Head of caudate nucleus (tissue), 42 donors: ENCODE measurements at places on chromosomes 7 and 10.

- DNase-seq: no peak
Measured at GRCh38 chr10:20173046-20173445, 356.8 kb downstream of the PLXDC2 start.

GRCh38 chr7:55966851-55967250 lies 2.5 kb downstream of the NIPSNAP2 start:
- no peak for DNase-seq

DNA sequence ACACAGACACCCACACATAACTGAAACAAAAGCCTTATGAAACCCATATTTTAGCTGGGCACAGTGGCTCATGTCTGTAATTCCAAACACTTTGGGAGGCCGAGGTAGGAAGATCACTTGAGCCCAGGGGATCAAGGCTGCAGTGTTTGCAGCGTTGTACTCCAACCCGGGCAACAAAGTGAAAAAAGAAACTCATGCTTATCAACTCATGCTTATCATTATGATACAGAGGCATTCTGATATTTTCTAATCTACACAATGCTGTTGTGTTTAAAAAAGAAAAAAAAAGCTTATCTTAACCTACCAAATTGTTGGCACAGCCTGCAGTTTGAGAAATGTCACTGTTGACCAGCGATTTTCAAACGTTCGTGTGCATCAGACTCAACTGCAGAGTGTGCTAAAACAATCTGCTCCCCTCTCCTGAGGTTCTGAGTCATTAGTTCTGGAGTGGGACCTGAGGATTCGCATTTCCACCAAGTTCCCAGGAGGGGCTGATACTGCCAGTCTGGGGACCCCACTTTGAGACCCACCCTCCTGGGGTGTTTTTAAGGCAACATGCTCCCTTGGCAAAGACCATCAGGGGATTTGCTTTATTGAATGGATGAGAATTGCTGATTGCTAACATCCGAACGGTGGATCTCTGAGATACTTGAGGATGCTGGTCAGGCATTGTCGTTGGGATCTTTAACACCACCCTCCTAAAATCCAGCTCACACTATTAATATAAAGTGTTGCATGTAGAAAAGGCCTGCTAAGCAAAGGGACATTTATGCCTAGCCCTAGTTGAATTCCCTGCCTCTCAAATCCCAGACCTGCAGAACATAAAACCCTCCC lies 16.2 kb downstream of the CHST3 start:
- no peak for DNase-seq

- DNase-seq: peak; percentile 62
Measured at GRCh38 chr10:100878291-100878910, 34.4 kb upstream of the SLF2 start.

DNA sequence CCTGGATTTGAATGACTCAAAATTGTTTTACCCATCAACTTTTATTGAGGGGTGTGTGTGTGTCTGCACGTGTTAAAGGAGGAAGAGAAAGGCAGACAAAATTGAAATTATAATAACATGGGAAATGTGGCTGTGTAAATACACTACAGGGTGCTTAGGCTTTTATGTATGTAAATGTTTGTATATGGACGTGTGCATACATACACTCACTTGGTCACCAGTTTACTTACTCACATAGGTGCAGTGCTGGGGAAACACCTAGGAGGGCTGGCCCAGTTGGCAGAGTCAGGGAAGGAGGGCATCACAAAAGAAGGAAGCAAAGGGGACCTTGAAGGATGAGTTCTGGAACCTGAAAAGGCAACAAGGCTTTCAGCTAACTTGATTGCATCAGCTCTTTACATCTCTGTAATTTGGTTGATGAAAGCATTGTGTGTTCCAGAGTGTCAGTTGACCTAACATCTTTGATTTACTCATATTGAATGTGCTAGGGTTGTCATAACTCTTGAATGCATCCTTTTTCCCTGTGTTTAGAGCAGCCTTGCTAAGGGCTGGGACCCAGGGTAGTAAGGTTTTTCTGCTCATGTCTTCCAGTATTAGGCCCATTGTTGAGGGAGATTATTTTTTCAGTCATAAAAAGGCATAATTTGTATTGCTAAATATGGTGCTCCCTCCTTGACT lies 10.2 kb downstream of the WDR11 start:
- DNase-seq: no peak

DNA sequence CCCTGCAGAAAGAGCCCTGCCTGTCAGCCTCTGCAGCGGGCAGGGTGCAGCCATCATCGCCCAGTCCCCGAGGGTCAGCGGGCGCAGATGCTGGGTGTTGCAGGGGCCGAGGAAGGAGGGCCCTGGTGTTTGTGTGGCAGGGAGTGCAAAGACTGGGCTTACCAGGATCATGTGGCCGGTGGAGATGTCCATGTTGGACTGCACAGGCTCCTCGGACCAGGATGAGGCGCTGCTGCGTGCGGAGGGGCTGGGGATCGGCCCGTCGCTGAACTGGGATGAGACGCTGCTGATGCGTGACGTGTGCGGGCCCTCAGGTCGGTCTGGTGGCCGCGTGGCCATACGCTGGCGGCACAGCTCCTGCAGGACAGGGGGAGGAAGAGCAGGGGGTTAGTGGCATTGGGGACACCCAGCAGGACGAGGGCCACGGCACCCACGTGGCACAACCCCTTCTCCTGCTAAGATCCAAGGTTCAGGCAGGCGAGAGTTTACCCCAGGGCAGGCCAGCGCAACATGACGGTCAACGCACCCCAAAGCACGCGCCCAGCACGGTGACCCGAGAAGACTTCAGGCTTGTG lies 319.5 kb downstream of the DNAJB6 start:
- no peak for DNase-seq

GRCh38 chr10:25651534-25651933 lies 282.5 kb upstream of the MYO3A start:
- DNase-seq: no peak

DNA sequence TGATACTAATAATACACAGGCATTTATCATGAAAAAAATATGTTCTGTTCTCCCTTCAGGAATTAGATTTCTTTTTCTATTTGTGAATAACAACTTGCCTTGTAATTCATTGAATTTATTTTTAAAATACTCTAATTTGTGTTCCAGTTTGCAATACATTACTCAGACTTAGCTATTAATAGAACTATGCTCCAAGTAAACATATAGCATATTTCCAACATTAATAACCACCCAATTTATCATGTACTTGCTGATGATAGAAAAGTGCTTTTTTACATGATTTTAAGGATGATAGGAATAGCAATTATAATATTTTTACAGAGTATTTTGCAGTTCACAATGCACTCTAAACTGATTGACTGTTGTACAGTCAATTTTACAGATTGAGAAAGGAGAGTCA lies 338.8 kb upstream of the SEMA3D start:
- DNase-seq: no peak

DNA sequence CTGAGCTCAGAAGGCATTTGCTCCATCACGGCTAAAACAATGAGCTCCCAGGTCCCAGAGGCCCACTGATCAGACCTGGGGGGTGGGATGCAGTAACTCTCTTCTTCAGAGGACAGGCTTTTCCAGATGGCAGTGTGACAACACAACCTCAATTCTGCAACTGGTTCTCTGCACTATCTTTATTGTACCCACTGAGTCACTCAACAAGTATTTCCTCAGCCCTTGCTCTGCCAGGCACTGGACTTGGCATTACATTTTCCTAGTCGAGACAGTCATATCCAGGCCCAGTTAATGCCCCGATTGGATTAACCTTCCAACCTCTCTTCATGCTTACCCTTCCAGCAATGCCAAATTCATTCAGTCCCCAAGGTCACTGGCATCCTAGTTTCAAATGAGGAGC lies 72.6 kb downstream of the JAZF1 start:
- DNase-seq: no peak

DNA sequence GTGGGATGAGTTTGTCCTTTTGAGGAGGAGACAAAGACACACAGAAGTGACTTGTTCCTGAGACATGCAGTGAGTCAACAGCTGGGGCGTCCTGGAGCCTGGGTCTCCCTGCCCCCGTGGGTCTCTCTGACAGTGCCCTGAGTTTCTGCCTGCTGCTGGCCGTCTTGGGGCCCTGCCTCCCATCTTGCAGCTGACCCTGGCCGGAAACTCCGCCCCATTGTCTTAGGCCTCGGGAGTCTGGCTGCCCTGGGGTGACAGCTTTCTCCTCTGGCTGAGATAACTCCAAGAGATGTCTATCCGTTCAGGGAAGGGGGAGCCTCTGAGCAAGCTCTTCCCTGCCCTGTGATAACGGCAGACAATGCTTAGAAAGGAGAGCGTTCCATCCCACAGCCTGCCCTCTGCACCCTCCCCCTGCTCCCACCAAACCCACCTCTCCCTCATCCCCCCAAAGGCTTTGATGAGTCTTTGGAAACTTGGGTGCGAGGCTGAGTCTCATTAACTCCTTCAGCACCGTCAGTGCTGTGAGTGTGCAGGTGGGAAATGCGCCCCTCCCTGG lies 69.5 kb upstream of the PODXL start:
- no peak for DNase-seq

DNA sequence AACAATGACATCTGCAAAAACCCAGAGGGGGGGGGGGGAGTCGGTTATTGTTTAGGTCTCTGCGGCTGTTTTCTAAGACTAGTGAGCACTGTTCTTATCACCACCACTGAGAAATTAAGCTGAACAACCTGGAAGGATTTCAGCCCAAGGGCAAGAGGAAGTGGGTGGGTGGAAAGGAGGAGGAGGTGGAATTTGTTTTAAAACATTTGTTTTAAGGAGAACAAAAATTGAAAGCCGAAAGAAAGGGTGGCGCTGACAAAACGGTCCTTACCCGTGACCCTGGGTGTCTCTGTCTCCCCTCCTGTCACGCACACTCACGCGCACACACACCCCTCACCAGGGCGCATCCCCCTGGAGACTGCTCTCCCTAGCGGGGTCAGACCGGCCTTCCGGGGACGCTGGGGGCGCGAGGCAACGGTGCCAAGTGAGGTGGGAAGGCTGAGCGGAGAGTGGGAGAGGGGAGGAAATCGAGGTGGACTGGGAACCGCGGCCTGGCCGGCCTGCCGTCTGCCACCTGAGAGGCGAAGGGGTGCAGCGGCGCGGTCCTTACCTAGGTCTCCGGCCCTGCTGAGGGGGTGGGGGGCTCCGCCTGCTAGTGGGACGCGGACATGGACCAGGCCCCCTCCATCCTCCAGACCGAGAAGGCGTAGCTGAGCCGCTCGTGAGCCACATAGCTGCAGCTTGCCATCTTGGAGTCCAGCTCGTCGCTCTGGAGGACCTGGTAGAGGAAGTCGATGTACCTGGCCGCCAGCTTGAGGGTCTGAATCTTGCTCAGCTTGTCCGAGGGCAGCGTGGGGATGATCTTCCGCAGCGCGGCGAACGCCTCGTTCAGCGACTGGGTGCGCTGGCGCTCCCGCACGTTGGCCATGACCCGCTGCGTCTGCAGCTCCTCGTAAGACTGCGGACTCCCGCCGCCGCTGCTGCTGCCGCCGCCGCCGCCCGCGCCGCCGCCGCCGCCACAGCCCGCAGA lies 1.0 kb downstream of the TWIST1 start:
- DNase-seq: no peak

DNA sequence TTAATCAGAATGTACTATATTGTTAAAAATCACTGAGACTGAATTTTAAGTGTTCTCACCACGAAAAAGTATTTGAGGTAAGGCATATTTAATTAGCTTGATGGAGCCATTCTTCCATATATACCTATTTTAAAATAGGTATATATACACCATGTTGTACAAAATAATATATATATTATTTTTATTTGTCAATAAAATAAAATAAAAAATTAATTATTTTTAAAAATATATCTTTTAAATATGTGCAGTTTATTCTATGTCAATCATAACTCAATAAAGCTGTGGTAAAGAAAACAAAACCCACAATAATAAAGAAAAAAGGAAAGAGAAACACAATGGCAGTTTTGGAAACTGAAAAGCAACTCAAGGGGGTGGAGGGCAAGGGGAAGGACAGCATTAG lies 33.6 kb upstream of the TFEC start:
- no peak for DNase-seq

GRCh38 chr10:34581801-34582532 lies 233.1 kb downstream of the PARD3 start:
- DNase-seq: no peak

DNA sequence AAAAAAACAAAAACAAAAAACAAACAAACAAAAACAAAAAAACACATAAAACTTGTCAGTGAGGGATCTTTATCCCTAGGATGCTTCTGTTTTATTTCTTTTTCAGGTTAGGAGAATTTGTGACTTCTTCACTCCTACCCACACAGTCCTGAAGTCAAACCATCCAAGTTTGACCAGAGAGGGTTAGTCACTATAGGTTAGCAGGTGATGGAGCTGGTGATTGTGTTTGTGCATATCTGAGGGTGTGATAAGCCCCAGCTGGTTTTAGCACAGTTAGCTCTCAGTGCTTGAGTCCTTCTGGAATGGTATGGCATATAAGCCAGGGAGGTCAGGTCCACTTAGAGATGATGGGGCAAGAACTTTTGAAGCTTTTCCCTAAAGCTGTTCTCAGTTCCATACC lies 11.8 kb upstream of the IKZF1 start:
- DNase-seq: no peak

GRCh38 chr10:16799621-16800020 lies 17.6 kb downstream of the RSU1 start:
- no peak for DNase-seq

- peak; percentile 17 for DNase-seq
Measured at GRCh38 chr7:98137826-98138151, 31.1 kb downstream of the LMTK2 start.

DNA sequence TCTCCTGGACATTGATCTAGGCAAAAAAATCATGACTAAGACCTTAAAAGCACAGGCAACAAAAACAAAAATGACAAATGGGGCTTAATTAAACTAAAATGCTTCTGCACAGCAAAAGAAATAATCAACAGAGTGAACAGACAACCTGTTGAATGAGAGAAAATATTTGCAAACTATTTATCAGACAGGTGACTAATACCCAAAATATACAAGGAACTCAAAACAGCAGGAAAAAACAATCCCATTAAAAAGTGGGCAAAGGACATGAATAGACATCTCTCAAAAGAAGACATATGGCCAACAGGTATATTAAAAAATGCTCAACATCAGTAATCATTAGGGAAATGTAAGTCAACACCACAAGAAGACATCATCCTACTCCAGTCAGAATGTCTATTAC lies 166.8 kb downstream of the MTERF1 start:
- no peak for DNase-seq

DNA sequence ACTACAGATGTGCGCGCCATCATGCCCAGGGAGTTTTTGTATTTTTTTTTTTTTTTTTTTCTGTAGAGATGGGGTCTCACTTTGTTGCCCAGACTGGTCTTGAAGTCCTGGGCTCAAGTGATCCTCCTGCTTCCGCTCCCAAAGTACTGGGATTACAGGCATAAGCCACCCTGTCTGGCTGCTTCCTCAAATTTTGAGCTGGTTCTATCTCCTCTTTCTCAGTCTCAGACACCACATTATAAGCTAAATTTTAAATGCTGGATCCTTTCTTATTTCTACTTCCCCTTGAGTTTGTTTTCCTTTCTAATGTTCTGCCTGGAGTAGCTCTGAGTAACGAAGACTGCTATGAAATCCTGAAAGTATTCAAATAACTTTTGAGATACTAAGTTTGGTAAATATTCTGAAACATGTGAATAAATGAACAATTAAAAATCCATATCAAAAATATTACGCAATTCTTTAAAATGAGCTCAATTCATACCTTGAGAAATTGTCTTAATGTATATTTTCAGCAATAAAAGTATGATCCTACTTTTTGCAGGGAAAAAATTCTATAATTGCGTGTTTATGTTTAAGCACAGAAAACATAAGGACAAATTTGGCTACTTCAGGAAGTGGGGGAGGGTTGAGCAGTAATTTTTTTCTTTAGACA lies 15.0 kb downstream of the TCAF1 start:
- no peak for DNase-seq
